T-helper 1 cell (primary cell): ENCODE measurements at places on chromosomes 11 and 22.

- no peak for DNase-seq
Measured at GRCh38 chr11:86954269-86955110, 705 bp downstream of the FZD4 start.

DNA sequence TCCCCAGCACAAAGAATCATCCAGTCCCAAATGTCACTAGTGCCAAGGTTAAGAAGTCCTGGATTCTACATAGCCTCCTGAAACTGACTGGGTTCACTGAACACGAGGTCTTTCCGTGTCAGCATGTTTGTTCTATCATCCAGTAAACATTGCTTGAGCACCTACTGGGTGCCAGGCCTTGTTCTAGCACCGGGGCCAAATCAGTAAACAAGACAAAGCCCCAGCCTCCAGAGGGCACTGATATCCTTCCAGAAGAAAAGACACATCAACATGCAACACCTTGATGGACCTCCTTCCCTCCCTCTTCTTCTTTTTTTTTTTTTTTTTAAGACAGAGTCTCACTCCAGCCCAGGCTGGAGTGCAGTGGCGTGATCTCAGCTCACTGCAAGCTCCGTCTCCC lies 26.9 kb downstream of the TPST2 start:
- DNase-seq = no peak

DNA sequence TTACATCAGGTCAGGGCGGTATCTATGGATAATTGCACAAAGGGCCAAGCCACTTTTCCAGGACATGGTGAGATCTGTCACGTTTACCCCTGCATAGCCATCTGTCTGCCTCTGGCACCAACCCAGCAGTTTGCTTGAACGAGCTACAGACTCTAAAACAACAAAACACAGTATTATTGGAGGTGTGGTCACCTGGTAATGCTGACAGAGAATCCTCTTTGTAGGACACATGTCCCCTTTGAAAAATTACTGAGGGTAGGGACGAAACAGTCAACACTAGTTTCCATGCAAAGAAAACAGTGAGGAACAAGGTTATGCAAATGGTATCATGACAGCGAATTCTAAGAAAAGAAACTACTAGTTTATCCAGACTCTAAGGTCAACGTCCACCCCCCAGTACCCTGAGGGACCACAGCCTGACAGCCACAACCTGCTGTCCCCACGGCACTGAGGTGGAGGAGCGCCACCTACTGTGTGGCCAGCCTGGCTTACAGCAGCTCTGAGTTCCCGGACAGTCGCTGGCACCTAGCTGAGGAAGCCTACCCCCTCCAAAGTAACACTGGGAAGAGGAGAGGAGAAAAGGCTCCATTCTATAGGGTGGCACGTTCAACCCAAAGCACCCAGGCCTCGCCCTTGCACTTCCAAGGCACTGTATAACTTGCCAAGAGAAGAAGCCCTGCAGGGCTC lies 117.4 kb upstream of the BID start:
- DNase-seq = no peak

GRCh38 chr11:89355646-89356045 lies 135.5 kb downstream of the NOX4 start:
- DNase-seq = no peak

DNA sequence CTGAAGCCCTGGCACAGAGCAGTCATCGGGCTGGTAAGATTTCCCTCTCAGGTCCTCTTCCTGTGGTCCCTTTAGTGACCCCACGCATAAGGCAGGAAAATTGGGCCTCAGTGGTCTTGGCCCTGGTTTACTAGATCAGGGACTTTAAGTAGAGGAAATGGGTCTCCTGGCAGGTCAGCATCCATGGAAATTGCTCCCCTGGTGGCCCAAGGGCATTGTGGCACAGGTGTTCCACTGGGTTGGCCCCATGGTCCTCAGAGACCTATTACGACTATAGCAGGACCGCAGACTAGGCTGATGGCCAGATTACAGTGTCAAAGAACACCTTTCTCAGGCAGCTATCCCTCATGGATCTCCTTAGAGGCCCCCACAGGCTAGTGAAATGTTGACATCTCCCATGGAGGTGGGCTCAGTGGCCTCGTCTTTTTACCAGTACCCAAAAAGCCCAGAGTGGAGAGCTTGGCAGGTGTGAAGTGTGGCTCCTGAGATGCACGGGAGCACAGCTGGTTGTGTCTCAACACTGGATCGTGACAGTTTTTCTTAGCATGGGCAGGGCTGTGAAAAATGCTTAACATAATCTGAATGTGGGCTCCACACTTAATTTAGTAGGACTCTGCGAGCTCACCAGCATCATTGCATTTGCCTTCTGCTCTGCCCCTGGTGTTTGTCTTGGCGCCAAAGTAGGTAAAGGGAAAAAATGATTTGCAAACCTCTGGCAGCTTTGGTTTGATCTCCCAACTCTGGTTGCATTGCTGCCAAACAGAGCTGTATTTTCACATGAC lies 74.2 kb downstream of the ZBTB16 start:
- no peak for DNase-seq

DNA sequence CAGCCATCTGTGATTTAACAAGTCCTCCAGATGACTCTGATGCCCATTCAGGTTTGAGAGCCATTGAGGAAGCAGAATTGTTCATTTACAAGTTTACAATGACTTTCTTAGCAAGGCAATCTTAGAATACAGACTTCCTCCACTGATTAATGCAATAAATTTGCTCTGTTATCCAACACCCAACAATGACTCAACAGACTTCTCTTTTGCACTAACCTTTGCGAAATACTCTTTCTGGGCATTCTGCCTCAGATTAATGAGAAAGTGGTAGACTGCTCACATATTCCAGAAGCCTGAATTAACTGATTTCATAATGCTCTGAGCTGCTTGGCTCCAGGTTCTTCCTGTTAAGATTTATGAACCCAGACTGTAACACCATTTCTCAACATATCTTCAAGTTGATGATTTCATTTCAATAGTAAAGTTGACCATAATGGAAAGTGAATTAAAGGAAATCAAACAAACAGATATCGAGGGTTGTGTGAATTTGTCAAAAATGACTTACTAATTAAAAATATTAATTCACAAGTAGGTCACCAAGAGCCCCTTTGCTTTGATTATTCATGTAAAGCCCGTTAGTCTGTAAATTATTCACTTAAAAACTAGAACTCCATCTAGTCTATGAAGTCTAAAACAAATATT lies 70.5 kb upstream of the BLID start:
- DNase-seq = no peak

DNA sequence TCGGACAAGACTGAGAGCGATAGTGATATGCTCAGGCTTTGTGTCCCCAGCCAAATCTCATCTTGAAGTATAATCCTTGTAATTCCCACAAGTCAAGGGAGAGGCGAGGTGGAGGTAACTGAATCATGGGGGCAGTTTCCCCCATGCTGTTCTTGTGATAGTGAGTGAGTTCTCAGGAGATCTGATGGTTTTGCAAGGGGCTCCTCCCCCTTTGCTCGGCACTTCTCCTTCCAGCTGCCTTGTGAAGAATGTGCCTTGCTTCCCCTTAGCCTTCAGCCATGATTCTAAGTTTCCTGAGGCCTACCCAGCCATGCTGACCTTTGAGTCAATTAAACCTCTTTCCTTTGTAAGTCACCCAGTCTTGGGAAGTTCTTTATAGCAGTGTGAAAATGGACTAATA lies 7.5 kb upstream of the FOLR2 start:
- no peak for DNase-seq

- no peak for DNase-seq
Measured at GRCh38 chr11:83674102-83674896, 388.1 kb upstream of the CCDC90B start.

GRCh38 chr11:111291764-111292163 lies 6.6 kb upstream of the POU2AF3 start:
- no peak for DNase-seq

DNA sequence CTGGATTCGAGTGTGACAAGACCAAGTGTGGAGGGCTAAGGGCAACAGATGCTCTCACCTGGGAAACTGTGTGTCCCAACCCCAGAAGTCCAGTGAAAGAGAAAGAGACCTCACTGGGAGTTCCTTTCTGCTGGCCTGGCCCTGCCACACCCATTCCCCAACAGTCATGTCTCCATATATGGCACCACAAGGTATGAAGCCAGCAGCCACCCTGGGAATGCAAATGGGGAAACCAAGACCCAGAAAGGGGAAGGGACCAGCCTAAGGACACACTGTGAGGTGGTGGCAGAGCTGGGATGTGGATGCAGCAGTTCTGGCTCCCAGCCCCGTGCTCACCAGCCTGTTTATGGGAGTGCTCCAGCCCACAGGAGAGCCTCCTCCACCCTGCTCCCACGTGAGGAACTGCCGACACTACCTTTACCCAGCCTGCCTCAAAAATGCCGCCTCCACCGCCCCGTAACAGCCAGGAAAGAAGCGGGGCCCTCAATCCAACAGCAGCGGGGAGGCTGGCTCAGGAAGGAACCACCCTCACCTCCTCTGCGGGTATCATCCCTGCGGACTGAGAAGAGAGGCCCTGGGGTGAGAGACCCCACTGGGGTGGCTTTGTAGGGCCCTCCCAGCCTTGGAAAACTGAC lies 12.6 kb downstream of the LMO1 start:
- no peak for DNase-seq

- DNase-seq = no peak
Measured at GRCh38 chr22:36986242-36986821, 32.9 kb downstream of the TST start.

GRCh38 chr11:120208777-120209176 lies 2.1 kb upstream of the OAF start:
- no peak for DNase-seq

- DNase-seq = no peak
Measured at GRCh38 chr11:10058356-10058755, 235.7 kb downstream of the SBF2 start.

- no peak for DNase-seq
Measured at GRCh38 chr11:3105791-3106735, 48.8 kb upstream of the CARS1 start.

DNA sequence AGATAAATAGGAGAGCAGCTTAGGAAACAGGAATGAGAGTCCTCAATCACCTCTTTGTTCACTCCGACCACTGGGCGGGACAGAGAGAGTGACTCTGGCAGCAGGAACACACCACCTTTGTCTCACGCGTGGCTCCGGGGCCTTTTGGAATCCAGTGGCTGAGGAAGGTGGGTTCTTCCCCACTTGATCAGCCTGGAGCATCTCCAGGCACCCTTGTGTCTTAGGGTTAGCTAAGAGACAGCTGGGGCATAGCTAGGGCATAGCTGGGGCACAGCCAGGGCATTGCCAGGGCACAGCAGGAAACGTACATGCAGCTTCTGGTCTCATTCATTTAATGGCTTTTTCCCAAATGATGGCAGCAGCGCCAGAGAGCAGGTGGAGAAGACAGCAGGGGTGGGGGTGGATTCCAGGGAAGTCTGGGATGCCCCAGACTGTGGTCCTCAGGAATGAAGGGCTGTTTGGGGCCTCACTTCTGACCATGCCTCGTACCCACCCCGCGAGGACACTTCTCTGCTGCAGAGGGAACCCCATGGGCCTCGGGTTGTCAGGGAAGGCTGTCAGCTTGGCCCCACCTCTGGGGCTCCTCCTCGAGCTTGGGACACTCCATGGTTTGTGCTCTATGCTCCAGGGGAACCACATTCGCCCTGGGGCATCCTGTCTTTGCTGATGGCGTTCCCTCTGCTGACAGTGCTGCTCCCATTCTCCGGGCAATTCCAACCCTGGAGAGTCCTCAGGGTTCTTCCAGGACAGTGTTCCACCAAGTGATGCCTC lies 30.4 kb upstream of the SHANK2 start:
- no peak for DNase-seq

- no peak for DNase-seq
Measured at GRCh38 chr11:64802370-64803157, 450 bp downstream of the MAP4K2 start.

DNA sequence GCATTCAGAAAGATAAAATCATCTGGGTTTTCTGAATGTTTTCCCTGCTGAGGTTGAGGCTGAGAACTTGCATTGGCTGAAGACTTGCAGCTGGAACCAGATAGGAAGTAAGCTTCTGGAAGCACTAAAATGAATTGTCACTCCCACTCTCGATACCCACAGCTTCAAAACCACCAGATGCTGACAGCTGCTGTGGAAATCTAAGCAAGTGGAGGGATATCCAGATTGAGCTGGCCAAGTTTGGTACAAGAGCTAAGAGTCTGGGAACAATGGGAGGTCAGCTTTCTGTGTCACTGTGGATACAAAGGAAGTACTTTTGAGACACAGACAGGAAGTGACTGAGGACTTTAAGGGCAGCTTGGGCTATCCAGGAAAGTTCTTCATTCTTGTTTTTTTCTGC lies 51.3 kb upstream of the CD44 start:
- no peak for DNase-seq

DNA sequence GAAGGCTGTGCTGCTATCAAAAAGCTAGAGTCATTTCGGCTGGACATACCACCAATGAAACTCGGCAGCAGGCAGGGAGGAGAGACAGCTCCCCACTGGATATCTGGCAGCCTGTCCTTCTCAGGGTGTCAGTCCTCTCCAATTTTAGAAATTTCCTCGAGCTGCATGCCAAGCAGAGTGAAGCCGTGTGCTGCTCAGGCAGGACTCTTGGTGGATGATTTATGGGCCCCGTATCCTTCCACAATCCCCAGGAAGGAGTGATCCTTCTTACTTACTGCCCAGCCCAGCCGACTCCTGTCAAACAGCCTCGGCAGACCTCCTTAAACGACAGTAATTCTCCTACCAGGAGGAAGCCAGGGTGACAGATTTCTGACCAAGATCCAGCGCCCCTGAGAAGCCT lies 410.4 kb downstream of the TENM4 start:
- DNase-seq = no peak

DNA sequence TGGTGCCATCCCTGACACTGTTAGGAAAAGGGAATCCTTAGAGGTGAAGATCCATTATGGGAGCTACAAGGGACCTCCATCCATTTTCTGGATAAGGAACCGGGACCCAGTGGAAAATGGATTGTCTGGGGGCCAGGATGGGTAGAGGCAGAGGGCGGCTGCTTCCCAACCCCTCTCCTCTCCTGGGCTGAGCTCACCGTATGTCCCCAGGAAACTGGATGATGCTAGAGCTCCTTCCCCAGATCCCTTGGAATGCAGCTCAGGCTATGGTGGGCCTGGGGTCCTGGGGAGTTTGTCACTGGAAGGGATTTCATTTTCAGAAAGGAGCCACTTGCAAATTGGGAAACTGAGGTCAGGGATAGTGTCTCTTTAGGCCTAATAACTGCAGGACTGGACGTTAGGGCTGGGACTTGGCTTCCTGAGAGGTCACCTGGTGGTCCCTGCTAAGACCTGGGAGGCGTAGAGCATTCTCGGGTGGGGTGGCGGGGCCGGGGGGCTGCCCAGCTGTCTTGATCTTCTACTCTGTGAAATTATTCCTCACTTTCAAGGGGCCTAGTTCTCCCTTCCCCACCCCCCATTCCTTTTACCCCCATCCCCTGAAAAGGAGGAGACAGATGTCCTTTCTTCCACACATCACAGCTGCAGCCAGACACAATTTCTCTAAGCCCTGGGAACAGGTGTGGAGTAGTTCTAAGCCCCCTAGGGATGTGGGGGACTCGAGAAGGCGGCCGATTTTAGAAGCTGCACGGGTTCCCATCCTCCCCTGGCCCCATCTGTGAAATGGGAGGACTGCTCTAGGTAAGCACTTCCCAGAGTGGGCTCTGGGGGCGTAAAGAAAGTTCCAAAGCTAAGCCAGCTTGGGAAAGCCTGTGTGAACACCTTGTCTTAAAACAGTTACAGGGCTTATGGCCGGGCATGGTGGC lies 99.8 kb downstream of the PKNOX2 start:
- DNase-seq = no peak
